CD4-positive, alpha-beta T cell treated with Interleukin-21 for 1 hour (primary cell): ENCODE measurements at places on chromosomes 3 and 15.
A peak's percentile ranks its signal among the peaks of the same experiment; 100 is the strongest.

GRCh38 chr3:71202848-71203533 lies 380.5 kb downstream of the FOXP1 start:
- no peak for DNase-seq

- DNase-seq, result peak; percentile 37
Measured at GRCh38 chr3:113606539-113607218, 74.3 kb downstream of the SIDT1 start.

DNA sequence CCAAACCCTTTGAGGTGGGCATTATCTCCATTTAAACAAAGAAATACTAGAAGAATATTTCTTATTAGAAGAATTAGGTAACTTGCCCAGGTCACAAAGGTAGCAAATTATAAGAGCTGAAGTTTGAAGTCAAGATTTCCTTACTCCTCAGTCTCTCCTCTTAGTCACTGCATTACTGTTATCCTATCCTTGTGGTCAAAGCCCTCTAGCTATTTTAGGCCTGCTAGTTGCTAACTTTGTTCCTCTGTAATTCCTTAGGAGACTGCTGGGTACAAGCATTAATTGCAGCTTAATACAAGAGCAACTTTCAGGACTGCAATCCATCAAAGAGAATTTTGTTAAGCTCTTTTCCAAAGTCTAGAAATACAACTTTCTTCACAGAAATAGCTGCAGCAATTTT lies 528.2 kb downstream of the ZIC1 start:
- DNase-seq, result no peak

DNA sequence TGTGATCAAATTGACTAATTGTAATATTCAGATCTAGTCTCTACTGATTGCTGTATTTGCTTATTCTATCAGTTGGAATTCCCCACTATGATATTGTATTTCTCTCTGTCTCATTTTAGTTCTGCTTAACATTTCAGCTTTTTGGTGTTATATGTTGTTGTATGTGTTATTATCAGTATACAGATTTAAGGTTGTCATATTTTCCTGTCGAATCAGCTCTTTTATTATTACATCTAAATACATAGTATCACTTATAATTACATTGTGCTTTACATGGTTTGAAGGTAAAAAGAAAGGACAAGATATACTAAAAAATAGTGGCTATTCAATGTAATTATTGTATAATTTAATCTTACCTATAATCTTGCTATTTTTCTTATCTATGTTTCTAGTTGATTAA lies 207.3 kb downstream of the LRTM1 start:
- no peak for DNase-seq

GRCh38 chr3:189316296-189317019 lies 144.7 kb downstream of the TPRG1 start:
- no peak for DNase-seq

DNA sequence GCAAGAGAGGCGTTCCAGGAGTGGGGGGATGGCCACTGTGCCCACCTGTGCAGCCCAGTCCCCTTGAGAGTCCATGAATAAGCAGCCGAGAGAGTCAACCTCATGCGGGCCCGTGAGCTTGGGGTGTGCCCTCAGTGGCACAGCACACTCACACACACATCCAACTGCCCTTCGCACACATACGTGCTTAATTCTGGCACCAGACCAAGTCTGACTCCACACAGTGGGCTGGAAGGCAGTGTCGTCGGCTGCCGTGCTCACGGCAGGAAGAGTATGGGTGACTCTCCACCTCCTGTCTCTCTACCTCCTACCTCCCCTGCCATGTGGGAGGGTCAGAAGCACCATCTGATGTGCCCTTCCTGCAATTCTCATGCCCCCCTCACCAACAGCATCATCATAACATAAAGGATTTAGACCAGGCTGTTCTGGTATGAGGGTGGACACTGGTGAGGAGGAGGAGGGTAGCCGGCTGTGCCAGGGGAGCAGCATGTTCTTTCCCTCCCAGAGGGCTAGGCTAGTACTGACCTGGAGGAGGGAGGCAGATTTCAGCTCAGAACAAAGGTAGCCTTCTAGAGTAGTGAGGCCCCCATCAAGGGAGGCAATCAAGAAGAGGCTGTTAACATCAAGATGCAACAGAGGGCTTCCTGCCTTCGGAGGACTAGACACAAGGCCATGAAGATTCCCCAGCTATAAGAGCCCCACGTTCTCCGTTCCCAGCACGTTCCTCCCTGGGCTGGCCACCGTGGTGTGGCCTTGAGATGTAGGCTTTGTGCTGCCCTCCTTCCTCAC lies 5.3 kb upstream of the STRA6 start:
- DNase-seq, result no peak

DNA sequence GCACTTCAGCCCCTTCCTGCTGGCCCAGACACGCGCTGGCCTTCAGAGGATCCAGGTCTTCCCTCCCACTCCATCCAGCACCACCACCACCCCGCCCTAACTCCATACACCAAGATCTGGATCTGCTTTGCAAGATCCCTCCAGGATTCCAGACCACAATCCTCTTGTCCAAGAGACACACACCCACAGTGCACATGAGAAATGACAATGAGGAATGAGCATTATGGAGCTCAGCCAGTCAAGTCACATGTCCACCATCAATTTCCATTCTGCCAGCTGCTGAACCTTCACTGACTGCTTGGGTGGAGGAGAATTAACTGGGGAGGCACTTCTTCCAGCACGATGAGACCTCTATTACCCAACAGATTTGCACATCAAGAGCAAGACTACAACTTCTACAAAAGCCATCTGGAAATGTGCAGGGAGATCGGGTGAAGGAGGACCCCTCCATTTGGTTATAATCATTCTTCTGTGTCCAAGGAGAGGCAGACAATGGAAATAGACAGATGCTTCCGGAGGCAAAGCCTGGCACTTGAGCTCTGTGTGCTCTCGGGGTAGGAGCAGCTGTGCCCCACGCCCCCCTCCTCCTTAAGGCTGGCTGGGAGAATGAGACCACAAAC lies 12.3 kb upstream of the SPATA12 start:
- no peak for DNase-seq

- DNase-seq, result no peak
Measured at GRCh38 chr3:32405711-32406323, 14.2 kb downstream of the CMTM7 start.

GRCh38 chr15:74365598-74366445 lies 1.6 kb downstream of the CYP11A1 start:
- DNase-seq, result no peak

GRCh38 chr3:147422196-147422595 lies 13.0 kb downstream of the ZIC1 start:
- no peak for DNase-seq

DNA sequence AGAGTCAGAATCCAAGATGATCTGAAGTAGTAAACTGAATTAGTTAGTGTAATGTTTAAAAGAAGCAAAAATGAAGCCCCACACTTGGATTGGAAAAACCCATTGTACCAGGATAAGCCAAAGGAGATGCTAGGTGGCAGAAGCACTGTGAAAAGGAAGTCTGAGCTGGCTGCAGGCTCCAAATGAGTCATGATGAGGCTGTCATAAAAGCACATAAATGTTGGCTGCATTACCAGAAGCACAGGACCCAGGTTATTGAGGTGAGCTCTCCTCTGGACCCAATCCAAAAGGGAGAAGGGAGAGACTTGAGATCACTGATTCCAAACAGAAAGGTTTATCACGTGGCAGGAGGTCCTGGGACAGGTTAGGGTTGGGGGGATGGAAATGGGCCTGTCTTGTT lies 3.2 kb upstream of the ACAN start:
- no peak for DNase-seq

DNA sequence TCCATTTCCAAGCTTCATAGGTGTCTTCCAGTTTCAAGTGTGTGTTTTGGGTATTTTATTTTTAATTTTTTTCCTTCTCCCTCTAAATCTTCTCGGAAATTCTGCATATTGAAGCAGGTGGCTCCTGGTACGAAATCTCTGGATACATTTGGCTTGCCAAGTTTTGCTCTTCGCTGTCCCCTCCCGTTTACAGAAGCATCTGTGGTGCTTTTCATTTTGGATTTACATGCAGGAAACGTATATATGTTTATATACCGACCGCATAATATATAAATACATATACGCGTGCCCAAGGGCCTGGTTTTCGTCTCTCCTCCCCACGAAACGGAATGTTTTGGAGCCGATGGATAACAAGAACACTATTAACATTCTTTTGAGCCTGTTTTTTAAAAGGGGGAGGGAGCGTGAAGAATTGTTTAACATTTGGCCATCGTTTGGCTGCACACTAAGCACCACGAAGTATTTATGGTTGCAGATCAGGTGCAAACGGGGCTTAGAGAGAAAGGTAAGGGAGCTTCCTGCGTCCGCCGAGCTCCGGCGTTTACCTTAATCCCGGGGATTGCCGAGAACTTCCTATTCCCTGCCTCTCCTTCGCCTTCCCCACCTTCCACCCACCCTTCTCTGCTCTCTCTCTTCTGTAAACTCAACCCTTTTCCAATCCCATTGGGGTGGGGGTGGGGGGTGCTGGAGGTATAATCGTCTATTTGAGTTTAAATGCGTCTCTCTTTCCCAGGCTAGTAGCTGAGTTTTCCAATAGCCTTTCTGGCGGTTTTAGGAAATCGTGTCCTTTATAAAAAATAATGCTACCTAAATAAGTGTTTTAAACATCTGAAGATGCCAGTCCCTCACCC lies 1.1 kb upstream of the NLGN1 start:
- DNase-seq, result no peak

- no peak for DNase-seq
Measured at GRCh38 chr3:136852180-136852579, 9.8 kb upstream of the NCK1 start.

DNA sequence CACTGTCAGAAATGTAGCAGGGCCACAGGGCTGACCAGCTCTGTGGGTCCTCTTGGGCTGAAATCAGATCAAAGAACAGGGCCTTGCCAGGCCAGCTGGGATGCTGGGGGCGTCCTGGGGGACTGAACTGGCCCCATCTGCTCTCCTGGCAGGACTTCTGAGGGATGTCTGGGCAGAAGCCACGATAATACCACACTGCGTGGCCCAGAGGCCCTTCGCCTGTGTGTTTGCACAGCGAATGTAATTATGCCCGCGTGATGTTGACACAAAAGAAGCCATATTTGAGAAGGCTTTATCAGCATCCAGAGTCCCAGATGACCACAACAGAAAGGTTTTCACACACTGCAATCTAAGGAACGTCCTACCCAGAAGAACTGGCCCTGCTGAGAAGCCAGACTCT lies 174.0 kb downstream of the RAB11A start:
- DNase-seq, result no peak

GRCh38 chr15:90618330-90619125 lies 88.8 kb downstream of the CRTC3 start:
- no peak for DNase-seq

- DNase-seq, result peak; percentile 73
Measured at GRCh38 chr3:42556089-42556632, 25.6 kb downstream of the SEC22C start.

DNA sequence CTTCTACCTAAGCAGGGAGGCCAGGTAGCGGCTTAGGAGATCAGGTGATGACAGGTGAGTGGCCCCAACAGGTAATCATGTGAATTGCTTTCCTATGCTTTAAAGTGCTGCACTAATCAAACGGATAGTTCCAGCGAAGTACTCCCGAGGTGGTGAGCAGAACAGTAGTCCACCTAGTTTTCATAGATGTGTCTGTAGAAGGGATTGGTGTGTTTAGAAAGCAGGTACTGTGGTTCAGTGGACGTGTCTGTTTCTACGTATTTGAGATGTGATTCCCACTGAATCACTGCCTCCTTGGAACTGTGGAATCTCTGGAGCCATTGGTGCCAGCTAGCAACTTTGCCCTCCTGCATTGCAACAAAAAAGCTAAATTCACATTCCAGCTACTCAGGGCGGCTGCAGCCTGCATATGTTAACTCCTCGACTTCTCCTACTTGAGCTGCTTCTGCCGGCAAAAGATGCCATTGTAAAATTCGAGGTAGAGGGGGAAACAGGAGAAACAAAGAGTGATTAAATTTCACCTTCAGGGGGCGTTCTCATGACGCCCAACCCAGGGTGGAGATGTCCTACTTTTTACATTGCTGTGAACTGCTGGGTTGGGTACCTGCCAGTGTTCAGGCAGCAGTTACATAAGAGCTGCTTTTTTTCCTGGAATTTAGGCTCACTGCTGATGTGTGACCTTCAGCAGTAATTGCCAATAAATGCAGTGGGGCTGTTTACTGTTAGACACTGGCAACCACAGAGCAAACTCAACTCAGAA lies 227.3 kb downstream of the ITPR1 start:
- DNase-seq, result peak; percentile 59

DNA sequence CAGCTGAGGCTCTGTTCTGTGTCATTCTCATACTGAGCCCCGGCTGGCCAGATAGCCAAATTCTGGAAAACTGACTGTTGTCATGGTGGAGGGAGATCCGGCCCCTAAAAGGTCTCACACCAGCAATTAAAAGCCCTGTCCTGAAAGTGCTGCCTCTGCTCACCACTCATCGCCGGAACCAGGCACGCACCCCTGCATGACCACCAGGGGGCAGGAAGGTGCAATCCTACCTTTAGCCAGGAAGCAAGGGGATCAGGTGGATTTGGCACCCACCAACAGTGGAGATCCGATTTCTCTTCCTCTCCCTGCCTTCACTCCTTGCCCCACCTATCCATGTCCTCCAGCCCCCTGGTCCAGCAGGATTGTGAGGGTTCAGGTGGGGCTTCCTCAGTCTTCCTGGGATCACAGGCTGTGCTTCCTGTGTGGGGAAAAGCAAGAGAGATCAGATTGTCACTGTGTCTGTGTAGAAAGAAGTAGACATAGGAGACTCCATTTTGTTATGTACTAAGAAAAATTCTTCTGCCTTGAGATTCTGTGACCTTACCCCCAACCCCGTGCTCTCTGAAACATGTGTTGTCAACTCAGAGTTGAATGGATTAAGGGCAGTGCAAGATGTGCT lies 16.1 kb upstream of the CACNA2D2 start:
- peak; percentile 74 for DNase-seq

DNA sequence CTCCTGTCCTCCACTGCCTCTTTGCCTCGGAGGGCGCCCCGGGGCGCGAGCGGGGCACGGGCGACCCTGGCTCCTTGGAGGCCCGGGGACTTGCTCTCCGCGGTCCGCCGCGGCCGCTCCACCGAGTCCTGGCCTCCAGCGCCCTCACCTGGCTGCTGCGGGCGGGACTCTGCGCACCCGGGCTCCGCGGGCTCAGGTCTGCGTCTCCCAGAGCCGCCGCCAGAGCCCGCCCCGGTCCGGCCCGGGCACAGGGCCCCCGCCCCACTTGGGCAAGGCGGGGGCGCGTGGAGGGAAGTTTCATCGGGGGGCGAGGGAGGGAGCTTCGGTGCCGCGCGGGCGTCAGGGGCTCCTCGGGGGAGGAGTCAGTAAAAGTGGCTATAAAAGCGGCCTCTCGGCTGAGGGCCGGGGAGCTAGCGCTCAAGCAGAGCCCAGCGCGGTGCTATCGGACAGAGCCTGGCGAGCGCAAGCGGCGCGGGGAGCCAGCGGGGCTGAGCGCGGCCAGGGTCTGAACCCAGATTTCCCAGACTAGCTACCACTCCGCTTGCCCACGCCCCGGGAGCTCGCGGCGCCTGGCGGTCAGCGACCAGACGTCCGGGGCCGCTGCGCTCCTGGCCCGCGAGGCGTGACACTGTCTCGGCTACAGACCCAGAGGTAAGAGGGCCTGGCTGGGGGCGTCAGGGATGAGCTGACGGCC lies at the start of gene CEMIP:
Gene CEMIP, plus strand, starts transcription at position 407 of the 694 bp plus-strand sequence. CDS start 94,510 bp downstream, outside the sequence.
- peak; percentile 23 for DNase-seq

DNA sequence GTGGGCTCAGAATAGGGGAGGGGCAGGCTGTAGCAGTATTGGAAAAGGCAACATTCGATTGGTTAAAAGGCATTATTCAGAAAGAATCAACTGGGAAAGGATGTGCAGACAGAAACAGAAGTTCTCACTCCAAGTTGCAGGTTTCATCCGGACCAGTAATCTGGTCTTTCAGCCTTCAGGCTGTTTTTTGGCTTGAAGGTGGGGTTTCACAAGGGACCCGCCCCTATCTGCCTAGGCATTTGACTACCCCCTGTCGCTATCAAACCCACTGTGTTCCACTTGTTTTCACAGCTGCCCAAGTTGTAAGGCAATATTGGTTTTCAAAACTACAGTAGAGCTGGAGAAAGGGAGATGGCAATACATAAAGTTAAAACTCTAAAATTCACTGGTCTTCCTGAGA lies 96.9 kb downstream of the VPS8 start:
- DNase-seq, result no peak
